Activated naive CD8-positive, alpha-beta T cell treated with anti-CD3 and anti-CD28 coated beads, Interleukin-2, amount 50 U/mL, for 24 hours (primary cell): ENCODE measurements at places on chromosomes 12 and 14.
A peak's percentile ranks its signal among the peaks of the same experiment; 100 is the strongest.

- no peak for DNase-seq
- H3K27me3 ChIP-seq, result no peaks in the 10 kb centered on the region
- no peak overlapping the region for H3K27ac ChIP-seq
- H3K36me3 ChIP-seq, result no peaks in the 10 kb centered on the region
- H3K4me1 ChIP-seq, result no peaks in the 10 kb centered on the region
- H3K4me3 ChIP-seq, result no peak overlapping the region
These were observed 2.3 kb upstream of the CLEC4C start for GRCh38 chr12:7749442-7749841.

DNA sequence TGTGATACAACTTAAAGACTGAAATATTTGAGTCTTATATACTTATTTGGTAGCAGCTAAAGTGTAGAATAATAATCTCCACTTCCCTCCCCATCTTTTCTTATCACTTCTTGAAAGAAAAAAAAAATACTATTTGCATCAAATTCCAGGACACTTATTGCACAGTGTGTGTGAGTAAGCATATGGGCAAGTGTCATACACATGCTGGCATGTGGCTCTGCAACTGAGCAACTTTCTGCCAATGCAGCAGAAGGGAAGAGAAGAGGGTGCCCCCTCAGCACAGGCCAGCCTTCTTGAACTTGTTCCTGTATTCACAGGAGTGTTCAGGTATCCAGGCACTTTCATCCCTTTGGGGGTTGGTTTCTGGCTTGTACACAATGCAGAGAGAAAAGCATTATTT is 145.8 kb downstream of the CPNE8 start:
- no peak overlapping the region for H3K4me3 ChIP-seq
- no peak overlapping the region for H3K27ac ChIP-seq
- H3K4me1 ChIP-seq, result no peaks in the 10 kb centered on the region

DNA sequence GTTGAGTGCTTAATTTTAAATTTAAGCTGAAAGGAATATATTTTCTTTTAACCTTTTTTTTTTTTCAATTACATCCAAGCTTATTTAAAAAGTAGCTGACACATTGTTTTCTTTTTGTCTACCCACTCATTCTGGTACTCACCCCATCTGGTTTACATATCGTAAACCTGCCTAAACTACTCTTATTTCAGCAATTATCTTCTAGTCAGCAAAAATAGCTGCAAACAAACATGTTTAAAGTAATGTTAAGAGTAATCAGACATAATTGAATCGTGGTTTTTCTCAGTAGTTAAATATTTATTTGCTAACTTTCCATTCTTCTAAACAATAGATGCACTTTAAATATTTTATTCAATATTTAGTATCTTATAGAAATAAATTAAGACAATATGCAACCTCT is 492.7 kb upstream of the MGAT4C start:
- no peak overlapping the region for H3K27ac ChIP-seq
- DNase-seq, result no peak
- H3K36me3 ChIP-seq, result no peaks in the 10 kb centered on the region
- H3K4me1 ChIP-seq, result no peaks in the 10 kb centered on the region

DNA sequence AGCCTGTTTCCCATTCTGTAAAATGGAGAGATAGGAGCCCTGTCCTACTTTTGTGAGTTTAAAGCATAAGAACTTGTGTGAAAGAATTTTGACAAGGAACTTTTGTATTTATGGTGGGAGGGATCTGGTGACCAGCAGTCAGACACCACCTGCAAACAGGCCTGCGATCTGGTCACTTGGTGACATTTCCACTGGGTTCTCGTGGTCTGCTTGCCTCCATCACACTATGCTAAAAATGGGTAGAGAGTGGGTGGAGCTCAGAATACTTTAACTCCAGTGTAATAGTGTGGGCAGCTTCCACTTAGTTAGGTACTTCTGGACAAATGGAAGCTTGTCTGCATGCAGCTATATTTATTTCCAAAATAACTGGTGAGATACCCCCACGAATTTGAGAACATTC is 26.5 kb upstream of the PLXNC1 start:
- no peak overlapping the region for H3K27ac ChIP-seq
- no peaks in the 10 kb centered on the region for H3K36me3 ChIP-seq
- DNase-seq, result no peak
- H3K27me3 ChIP-seq, result no peaks in the 10 kb centered on the region
- no peak overlapping the region for H3K4me3 ChIP-seq
- H3K4me1 ChIP-seq, result peaks cover 51% of the 10 kb centered on the region

GRCh38 chr14:55665067-55665675 is 85.2 kb downstream of the KTN1 start:
- H3K4me1 ChIP-seq, result peaks cover 19% of the 10 kb centered on the region
- no peak overlapping the region for H3K27ac ChIP-seq
- DNase-seq, result no peak
- H3K4me3 ChIP-seq, result no peak overlapping the region

DNA sequence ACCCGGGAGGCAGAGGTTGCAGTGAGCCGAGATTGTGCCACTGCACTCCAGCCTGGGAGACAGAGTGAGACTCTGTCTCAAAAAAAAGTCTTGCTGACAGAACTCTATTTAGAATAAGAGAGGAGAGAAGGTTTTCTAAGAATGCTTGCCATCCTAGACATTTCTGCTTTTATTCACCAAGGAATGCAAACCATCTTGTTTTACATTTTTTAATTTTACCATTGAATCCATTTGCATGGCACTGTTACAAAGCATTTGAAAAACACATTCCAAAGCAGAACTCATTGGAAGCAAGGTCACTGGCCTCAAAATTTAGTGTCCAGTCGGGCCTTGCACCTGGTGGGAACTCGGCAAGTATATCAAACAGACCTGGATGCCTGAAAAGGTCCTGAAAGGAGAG is 44.2 kb upstream of the RASSF3 start:
- H3K27ac ChIP-seq, result no peak overlapping the region
- no peaks in the 10 kb centered on the region for H3K27me3 ChIP-seq
- H3K4me1 ChIP-seq, result peaks cover 2% of the 10 kb centered on the region

DNA sequence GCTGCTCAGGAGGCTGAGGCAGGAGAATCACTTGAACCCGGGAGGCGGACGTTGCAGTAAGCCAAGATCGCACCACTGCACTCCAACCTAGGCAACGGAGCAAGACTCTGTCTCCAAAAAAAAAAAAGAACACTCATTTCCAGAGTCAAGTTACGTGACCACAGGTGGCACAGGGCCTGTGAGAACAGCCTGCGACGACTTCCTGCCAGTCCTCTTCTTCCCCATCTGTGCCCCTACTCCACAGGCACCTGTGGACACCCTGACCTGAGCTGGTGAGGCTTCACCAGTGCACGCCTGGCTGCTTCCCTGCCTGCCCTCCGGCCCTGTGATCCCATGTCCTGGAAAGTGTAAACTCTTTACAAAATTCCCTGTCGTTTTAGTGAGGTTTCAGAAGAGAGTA is 77.7 kb downstream of the PPP2R5C start:
- peaks cover 13% of the 10 kb centered on the region for H3K36me3 ChIP-seq
- H3K27ac ChIP-seq, result peak overlapping the region; percentile 88
- DNase-seq, result peak; percentile 40
- peak overlapping the region; percentile 32 for H3K4me3 ChIP-seq

DNA sequence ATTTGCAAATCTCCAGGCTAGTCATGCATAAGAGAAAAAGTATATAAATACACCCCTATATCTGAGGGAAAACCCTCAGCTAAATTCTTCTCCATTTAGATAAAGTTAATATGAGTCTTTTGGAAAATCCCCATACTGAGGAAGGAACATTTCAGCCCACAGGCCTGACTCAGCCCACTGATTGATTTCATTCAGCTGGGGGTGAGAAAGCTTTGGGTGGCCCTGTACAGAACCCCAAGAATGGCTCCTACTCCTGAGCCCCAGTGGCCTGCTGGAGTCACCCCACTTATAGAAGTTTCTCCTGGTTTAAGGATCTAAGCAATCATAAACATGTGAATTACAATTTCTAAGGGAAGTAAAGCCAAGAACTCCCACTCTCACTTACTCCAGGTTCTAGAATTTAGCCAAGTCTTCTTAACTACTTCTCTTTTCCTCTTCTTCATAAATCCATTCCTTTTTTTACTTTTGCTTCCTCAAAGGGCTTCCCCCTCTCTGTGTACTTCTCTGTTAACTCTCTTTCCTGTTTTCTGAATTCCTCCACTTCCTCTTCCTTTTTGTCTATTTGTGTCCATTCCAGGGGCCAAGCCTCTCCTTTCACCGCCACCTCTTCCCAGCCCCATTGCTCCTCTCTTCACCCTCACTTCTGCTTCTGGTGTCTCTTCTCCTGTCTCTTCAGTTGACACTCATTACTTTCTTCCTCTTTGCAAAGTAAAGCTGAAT is 21.0 kb downstream of the RTN1 start:
- no peaks in the 10 kb centered on the region for H3K36me3 ChIP-seq
- no peak for DNase-seq
- peaks cover 10% of the 10 kb centered on the region for H3K27me3 ChIP-seq
- H3K27ac ChIP-seq, result no peak overlapping the region

DNA sequence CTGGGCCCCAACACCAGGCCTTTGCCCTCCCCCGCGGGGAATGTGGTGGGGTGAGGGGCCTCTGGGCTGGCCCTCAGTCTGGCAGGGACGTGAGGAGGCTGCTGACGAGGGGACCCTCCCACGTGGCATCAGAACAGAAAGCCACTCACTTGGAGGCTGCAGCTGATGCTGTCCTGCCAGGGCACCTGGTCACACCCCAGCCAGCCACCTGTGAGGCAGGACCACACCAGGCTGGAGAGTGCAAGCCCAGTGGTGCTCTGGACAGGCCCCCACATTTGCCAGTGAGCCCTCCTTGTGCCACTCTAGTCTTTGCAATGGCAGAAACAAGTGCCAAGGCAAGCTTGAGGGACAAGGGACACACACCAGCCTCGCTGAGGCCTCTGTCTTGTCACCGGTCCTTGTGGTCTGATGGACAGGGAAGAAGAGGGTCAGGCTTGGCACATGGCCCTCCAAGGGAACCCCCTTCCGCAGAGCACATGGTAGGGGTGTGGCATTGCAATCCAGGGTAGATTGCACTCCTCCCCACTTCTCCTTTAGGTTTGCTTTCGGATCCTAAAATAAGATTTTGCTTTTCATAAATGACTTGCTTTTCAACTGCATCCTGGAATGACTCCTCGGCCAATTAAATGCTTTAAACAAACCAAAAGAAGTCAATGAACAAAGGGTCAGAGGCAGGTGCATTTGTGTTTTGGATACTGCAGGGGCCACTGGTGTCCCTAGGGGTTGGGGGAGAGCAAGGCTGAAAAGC is 53.7 kb downstream of the CCDC88C start:
- peaks cover 90% of the 10 kb centered on the region for H3K4me1 ChIP-seq
- no peaks in the 10 kb centered on the region for H3K27me3 ChIP-seq
- H3K36me3 ChIP-seq, result peaks cover 4% of the 10 kb centered on the region
- H3K27ac ChIP-seq, result peak overlapping the region; percentile 53
- no peak overlapping the region for H3K4me3 ChIP-seq

DNA sequence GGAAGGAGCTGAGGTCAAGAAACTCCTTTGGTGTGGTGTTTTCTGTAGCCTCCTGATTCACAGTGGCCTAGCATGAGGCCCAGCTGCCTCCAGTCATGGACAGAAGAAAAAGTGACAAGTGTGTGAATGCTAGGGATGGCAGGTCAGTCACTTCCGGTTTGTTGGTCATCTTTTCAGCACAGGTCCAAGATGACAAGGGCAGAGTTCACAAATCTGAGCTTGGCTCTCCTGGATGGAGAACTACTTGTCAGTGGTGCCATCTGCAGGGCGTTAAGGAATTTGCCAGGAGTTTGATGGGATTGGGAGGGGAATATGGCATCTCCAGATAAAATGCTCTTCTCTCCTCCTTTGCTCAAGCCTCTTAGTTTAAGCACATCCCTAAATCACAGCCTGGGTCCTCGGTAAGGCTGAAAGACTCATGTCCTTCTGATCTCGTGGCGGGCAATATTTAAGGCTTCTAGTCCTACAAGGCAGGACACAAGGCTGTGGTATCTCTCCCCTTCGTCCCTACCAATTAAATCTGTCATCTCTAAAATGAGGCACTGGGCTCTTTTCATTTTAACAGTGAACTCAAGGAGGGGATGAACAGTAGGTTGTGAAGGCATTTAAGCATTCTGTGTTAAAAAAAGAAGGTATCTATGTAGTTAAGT is 10.0 kb downstream of the TUBA1B start:
- H3K27me3 ChIP-seq, result no peaks in the 10 kb centered on the region
- no peak overlapping the region for H3K27ac ChIP-seq
- H3K36me3 ChIP-seq, result no peaks in the 10 kb centered on the region
- DNase-seq, result no peak
- no peak overlapping the region for H3K4me3 ChIP-seq

- no peaks in the 10 kb centered on the region for H3K36me3 ChIP-seq
- no peak overlapping the region for H3K4me3 ChIP-seq
- H3K27me3 ChIP-seq, result no peaks in the 10 kb centered on the region
- no peak for DNase-seq
- no peak overlapping the region for H3K27ac ChIP-seq
- no peaks in the 10 kb centered on the region for H3K4me1 ChIP-seq
These were observed 126.9 kb upstream of the PRICKLE1 start for GRCh38 chr12:42716491-42716891.

GRCh38 chr12:99235381-99235780 is 412.2 kb upstream of the GARIN6 start:
- no peaks in the 10 kb centered on the region for H3K36me3 ChIP-seq
- DNase-seq, result no peak
- H3K27me3 ChIP-seq, result no peaks in the 10 kb centered on the region
- H3K4me3 ChIP-seq, result no peak overlapping the region
- H3K4me1 ChIP-seq, result no peaks in the 10 kb centered on the region
- H3K27ac ChIP-seq, result no peak overlapping the region

DNA sequence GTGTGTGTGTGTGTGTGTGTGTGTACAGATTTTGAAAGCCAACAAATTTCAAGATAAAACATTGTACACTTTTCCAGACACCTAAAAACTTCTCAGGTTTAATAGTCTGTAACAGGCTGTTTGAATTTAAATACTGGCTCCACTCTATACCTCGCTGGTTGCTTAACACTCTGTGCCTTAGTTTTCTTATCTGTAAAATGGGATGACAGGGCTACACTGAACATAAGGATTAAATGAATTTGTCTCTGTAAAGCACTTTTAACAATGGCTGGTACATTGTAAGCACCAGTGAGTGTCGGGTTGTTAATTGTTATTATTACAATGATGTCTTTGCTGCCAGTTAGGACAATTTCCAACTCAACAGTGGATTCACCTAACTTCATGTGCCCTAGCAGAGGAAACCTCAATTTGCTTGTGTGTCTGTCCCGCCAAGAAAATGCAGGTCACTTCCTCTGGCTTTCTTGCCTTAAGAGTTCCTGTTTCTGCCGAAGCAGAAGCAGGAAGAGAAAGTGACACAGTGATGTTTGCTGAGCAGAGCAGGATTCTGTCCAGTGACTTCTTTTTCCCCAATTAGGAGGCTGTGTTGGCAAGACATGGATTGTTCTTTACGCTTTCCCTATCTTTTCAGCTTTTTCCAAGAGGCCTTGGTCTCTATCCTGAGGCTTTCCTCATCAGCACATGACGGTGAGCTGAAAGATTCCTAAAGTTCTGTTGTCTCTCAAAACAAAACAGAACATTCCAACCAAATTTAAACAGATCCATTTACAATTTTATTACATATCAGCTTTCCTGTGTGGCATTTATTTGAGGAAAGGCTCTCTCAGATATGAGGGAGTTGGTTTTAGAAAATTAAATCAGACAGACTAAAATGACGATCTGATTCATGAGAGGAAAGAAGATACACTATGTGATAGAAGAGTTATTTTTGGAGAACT is 154.1 kb upstream of the ATP2B1 start:
- peak overlapping the region; percentile 94 for H3K27ac ChIP-seq
- peaks cover 62% of the 10 kb centered on the region for H3K4me1 ChIP-seq
- peak overlapping the region; percentile 77 for H3K4me3 ChIP-seq
- H3K27me3 ChIP-seq, result no peaks in the 10 kb centered on the region
- peak; percentile 32 for DNase-seq

- H3K27me3 ChIP-seq, result no peaks in the 10 kb centered on the region
- no peak for DNase-seq
- H3K27ac ChIP-seq, result no peak overlapping the region
- H3K4me1 ChIP-seq, result peaks cover 4% of the 10 kb centered on the region
- H3K4me3 ChIP-seq, result no peak overlapping the region
- H3K36me3 ChIP-seq, result no peaks in the 10 kb centered on the region
These were observed 14.2 kb upstream of the RNU6-8 start for GRCh38 chr14:32217301-32217700.
